ENCODE measurements at places on chromosomes 7 and 10.
A peak's percentile ranks its signal among the peaks of the same experiment; 100 is the strongest.

DNA sequence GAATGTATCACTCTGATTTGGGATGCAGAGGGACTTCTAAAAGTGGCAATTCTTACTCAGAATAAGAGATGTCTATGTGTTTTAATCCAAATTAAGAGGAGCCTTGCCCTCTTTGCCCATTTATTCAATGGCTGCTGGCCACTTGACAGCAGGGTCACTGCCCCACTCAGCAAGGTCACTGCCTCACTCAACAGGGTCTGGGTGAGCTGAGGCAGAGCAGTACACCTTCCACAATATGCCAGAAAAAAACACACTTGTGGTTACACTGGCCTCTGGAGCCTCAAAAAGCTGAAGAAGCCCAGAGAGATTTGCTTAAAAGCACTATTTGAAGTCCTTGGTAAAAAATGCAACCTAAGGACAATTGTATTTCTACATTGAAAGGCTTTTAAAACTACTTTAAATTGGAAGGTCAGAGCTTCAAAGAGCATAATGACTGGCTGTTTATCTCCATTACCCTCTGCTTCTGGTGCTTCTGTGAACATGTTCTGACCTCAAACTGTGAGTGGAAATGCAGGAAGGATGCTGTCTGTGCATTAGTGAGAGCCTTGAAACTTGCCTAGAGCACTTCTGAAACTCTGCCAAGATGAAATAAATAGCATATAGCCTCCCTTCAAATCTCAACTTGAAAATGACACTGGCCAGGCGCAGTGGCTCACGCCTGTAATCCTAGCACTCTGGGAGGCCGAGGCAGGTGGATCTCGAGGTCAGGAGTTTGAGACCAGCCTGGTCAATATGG, 35.1 kb upstream of the WIPF3 start:
- DNase-seq = no peak

DNA sequence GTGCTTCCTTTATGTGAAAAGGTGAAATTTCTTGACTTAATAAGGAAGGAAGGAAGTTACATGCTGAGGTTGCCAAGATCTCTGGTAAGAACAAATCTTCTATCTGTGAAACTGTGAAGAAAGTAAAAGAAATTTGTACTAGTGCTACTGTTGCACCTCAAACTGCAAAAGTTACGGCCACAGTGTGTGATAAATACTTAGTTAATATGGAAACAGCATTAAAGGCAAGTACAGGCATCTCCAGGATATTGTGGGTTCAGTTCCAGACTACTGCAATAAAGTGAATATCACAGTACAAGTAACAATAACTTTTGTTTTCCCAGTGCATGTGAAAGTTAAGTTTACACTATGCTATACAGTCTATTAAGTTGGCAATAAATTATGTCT, 22.8 kb upstream of the ZNF282 start:
- DNase-seq = no peak

DNA sequence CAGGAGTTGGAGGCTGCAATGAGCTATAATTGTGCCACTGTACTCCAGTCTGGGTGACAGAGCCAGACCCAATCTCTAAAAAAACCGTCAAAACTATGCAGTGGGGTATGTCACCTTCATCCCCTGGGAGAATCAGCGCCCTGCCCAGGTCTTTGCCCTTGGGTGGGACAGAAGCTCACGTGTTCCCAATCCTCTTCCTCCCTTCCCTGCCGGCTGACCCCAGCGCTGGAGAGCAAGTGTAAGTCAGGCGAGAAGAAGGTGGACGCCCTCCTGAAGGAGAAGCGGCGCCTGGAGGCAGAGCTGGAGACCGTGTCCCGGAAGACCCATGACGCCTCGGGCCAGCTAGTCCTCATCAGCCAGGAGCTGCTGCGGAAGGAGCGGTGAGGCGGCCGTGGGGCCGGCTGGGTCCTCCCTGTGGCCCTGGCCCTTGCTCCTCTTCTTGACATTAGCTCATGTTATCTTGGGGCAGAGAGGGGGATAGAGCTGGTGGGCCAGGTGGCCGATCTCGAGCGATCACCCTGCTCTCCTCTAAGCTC, 64.8 kb upstream of the GTF2IRD1 start:
- DNase-seq = no peak

DNA sequence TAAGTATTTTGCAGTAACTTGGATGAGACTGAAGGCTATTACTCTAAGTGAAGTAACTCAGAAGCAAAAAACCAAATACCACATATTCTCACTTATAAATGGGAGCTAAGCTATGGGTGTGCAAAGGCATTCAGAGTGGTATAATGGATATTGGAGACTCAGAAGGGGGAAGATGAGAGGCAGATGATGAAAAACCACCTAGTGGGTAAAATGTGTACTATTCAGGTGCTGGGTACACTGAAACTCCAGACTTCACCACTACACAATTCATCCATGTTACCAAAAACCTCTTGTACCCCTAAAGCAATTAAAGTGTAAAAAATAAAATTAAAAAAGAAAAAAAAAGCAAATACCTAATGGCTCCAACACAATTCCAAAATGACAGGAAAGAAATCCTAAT, 351.7 kb downstream of the NXPH1 start:
- no peak for DNase-seq

GRCh38 chr7:116951366-116952292, 1.7 kb upstream of the ST7 start:
- DNase-seq = no peak

DNA sequence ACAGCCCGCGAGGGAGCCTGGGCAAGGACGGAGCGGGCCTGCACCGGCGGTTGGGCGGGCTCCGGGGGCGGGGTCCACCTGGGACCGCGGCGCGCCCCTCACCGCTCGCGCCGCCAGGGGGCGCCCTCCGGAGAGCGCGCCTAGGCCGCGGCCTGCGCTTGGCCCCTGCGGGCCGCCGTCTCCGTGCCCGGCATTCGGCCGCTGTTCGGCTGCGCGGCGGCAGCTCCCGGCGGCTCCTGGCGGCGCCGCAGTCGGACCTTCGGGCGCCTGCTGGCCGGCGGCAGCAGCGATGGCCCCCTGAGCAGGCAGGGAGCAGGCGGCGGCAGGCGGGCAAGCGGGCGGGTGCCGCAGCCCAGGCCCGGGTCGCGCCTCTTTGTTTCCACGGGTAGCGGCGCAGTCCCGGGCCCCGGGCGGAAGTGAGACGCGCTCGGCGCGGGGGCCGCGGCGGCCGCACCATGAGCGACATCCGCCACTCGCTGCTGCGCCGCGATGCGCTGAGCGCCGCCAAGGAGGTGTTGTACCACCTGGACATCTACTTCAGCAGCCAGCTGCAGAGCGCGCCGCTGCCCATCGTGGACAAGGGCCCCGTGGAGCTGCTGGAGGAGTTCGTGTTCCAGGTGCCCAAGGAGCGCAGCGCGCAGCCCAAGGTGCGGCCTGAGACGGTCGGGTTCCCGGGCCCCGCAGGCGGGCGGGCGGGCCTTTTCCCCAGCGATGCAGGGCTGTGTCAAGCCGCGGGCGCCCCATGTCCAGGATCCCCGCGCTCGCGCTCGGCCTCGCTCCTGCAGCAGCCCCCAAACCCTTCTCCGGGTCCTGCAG, at the start of gene INTS15:
INTS15 (plus strand) TSS at position 193 of the 816 bp plus-strand sequence; CDS start at position 456, 263 bp downstream.
- DNase-seq = peak; percentile 42

DNA sequence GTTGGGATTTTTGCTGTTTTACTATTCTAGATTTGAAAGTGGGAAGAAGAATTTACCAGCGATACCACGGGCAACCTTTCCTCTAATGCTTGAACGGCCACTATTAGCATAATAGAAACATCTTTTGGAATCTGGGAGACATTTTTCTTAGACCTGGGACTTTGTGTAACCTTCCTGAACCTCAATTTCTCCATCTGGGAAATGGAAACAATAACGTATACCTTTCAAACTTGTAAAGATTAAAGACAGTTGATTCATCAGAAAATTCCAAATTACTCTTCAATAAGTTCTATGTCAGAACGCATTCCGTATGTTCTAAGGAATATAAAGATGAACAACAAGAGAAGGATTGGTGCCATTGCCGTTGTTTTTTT, 453 bp upstream of the RNLS start:
- no peak for DNase-seq

DNA sequence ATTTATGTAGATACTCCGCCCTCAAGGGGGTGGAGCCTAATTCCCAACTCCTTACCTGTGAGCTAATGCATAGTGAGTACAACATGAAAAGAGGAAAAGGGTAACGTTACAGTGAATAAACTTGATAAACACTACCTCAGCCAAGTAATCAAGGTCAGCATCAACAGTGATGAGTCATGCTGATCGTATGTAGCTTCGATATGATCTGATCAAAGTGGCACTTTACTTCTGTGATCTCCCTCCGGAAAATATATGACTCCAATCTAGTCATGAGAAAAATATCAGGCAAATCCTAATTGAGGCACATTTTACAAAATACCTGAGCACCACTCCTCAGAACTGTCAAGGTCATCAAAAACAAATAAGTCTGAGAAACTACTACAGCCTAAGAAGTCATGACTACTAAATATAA, 70.4 kb downstream of the VTI1A start:
- no peak for DNase-seq

DNA sequence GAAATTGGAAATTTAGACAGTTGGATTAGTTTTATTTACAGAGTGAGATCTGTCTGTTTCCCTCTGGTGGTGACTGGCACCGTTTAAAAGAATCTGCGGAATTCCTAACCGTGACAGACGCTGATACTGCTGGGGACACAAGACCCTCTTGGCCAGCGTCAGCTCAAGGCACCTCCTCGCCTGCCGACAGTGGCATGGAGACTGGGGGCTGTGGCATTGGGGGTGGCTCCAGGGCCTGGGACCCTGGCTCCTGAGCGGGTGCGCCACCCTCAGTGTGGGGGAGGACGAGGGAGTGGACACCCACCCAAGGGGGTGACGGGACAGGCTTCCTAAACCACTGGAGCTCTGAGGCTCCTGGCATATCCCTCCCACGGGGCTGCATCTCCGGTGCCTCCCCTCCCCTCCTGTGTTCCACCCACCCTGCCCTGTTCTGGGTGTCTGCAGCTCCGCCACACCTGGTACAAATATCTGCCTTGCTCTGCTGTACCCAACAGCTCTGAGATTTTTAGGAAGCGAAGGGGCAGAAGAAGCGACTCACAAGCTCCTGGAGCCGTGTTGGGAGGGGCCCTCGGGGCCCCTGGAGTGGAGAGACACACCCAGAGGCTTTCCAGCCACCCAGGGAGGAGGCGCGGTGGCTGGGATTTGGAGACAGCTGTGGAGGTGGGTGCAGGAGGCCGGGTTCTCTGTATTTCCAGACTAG, 178.7 kb downstream of the DNAJB6 start:
- DNase-seq = no peak

DNA sequence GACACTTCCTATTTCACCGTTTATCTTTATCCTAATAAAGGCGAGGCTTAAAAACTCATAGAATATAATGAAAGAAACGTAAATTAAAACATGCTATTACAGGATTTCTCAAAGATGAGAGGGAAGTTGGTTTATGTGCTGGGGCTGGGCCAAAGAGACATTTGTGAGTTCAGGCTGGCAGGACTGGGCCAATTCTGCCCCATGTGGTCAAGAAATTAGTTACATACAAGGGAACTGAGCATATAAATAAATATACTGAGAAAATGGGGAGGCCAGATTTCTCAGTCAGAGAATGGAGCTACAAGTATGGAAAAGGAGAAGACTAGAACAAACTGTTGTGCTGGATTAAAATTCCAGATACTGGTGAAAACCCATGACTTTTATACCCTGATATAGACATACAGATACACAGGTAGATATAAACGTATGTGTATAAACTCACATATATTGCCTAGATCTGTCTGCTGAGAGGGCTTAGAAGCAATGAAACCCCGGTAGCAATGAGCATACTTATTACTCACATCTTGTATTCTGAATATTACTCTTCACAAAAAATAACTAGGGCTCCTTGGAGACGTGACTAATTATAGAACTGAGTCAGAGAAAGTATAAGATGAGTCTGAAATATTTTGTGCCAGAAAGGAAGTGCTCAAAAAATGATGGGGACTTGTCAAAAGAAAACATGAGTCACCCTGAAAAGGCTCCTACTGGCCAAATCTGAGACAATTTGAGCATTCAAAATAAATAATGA, 155.7 kb upstream of the FGFR2 start:
- no peak for DNase-seq

GRCh38 chr10:78236416-78237015, 202.9 kb downstream of the RPS24 start:
- DNase-seq = no peak

DNA sequence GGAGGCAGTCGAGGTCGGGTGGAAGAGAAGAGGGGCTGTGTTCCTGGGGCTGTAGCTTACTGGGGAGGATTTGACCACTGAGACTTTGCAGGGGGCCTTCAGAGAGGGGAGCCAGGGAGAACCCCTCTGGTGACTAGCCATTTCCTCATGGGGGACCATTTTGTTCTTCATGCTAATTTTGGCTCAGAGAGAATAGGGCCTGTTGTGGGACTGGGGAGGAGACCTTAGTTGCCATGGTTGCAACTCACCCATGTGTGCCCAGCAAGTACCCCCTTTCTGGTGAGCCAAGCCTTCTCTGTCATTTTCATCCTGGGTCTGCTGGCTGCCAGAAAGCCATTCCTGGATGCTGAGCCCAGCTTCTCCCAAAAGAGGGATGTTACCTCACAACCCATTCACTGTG, 120.9 kb downstream of the GRK5 start:
- no peak for DNase-seq

DNA sequence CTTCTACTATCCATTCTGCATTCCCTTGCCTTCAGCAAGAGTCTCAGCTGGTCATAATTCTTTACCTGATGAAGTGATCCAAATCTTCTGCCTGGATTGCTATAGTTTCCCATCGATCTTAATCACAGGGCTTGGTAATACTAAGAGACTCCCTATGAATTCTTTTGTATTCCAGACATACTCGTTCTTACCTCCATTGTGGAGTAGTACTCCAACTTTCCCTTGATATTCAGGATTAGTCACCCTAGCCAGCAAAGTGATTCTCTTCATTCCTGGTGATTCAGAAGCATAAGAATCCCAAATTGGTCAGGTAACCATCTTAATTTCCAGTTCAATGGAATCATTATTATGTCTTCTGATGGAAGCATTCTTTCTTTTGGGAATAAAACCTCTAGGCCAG, 96.7 kb downstream of the TWIST1 start:
- no peak for DNase-seq

GRCh38 chr10:128066870-128067382, 59.3 kb downstream of the MKI67 start:
- DNase-seq = no peak

GRCh38 chr10:92240289-92241157, 50.4 kb downstream of the CPEB3 start:
- DNase-seq = peak; percentile 45

GRCh38 chr7:142884286-142884640, 1.3 kb downstream of the TRPV6 start:
- no peak for DNase-seq

DNA sequence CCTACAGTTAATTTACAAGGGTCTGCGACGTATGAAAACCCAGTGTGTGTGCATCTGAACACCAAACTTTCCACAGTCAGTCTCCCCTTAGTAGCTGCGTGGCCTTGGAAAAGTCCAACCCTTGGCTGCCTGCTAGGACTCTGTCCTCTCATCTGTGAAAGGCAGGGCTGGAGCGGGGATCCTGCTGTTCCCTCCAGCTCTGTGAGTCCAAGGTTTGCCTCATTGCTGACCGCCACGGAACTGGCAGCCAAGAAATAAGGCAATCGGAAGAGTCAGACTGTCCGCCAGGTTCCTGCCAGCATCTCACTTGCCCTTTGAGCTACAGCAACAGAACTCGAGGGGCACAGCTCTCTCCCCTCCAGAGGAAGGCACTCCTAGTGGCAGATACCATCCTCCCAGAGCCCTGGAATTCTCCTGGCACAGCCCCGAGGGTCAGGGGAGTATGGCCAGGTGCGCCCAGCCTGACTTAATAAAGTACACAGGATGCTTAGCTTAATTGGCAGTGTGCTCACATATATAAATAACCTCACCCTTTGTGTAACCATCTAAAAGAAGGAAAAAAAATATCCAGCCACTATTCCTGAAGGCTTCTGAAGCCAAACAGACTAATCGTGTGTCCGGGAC, 530.1 kb upstream of the FOXK1 start:
- DNase-seq = no peak

All from NCI-H748 treated with DMSO at 0.1 percent for 48 hours (cell line).